ENCODE measurements at places on chromosomes 2 and 18.

DNA sequence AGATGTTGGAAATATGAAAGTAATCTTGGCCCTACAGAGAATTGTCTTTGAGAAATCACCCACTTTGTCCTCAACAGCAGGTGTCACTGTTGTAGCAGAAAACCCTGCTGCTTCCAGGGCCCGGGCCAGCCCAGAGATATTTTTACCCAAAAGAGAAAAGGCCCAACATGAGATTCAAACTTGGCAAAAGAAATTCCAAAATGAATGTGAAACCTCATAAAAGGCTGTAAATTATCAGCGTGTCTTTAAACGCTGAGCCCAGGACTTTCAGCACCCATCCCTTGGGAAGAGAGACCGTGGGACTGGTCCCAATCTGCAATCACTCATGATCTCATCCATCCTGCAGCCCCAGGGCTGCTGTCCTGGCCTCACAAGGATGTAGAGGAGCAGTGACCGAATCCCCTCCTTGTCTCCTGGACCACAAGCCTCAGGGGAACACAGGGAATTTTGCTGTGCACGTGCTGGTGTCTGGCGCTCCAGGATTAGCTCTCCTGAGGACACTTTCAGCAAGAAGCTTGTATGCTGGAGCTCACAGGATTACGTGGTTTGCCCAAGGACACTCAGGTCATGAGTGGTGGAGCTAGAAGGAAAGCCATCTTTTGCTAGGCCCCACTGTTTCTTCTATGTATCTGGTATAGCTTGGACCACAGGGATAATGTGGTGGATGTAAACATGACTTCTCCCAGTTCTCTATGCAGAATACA, 202.1 kb downstream of the RNF144A start:
- no peak for DNase-seq

DNA sequence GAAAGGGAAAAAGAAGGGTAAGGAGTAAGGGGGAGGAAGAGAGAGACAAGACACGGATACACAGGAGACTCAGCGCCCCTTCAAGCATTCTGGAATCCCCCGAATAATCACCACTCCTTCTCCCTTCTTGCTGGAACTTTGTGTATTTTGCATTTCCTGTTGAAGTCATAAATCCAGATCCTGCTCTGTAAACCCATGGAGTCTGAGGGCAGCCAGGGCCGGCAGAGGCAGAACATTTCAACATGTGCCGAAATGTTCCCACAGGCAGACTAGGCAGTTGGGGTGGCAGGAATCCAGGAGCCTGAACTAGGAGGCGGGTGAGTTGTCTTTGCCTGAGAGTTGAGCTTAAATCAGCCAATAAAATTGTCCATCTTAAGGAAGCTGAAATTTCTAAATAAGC, 193.1 kb downstream of the SH3RF3 start:
- DNase-seq: no peak

- DNase-seq: no peak
Observed at GRCh38 chr2:73901143-73901542, 8.3 kb downstream of the ACTG2 start.

- no peak for DNase-seq
Observed at GRCh38 chr18:50432915-50433314, 58.1 kb downstream of the SKA1 start.

DNA sequence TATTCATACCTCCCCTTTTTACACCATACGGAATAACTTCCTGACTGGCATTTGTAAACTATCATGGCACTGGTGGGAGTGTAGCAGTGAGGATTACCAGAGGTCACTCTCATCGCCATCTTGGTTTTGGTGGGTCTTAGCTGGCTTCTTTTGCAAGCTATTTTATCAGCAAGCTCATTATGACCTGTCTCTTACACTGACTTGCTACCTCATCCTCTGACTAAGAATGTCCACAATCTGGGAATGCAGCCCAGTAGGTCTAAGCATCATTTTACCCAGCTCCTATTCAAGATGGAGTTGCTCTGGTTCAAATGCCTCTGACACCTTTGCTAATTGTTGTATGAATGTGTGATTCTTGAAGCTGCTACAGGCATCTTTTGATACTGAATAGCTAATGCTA, 950.8 kb upstream of the SLC39A10 start:
- no peak for DNase-seq

GRCh38 chr18:61824733-61825363, 68.0 kb downstream of the RNF152 start:
- no peak for DNase-seq

GRCh38 chr2:147382322-147382948, 462.4 kb upstream of the ACVR2A start:
- DNase-seq: peak; percentile 90

- DNase-seq: no peak
Observed at GRCh38 chr2:9310377-9310776, 103.8 kb downstream of the ASAP2 start.

GRCh38 chr18:58776084-58776483, 88.6 kb upstream of the ZNF532 start:
- DNase-seq: no peak

- DNase-seq: no peak
Observed at GRCh38 chr2:21361384-21361783, 237.6 kb downstream of the TDRD15 start.

- peak; percentile 71 for DNase-seq
Observed at GRCh38 chr2:166334805-166335204, 40.9 kb downstream of the SCN9A start.

DNA sequence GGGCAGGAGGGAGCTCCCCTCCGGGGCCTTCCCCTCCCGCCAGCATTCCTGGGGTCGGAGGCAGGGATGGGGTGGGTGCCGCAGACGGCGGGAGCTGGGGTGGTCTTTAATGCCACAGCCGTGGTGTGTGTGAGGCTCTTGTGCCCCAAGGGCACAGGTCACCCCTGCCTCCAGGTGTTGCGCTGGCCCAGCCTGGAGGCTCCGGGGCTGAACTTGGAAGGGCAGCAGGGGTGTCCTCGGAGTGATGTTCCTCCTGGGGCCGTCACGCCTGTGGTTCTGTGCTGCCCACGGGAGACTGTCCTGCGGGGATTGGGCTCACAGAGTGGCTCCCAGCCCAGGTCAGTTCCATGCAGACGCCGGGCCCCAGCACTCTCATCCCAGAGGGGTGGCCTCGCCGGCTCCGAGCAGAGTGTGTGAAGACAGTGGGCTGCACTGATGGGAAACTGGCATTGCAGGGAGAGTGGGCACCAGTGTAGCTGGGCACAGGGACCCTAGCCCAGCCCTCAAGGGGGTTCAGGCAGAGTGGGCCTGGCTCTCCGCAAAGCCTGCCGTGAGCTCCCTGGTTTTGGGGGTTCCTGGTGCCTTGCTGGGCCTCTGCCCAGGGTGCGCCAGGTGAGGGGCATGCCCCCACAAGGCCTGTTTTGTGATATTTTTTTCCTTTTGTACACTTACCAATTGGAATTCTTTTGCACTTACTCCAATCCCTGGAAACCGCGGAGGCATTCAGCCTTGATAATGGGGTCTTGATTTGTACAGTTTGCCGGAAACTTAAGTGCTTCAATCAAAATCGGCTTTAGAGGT, 56.7 kb downstream of the NFATC1 start:
- DNase-seq: no peak

DNA sequence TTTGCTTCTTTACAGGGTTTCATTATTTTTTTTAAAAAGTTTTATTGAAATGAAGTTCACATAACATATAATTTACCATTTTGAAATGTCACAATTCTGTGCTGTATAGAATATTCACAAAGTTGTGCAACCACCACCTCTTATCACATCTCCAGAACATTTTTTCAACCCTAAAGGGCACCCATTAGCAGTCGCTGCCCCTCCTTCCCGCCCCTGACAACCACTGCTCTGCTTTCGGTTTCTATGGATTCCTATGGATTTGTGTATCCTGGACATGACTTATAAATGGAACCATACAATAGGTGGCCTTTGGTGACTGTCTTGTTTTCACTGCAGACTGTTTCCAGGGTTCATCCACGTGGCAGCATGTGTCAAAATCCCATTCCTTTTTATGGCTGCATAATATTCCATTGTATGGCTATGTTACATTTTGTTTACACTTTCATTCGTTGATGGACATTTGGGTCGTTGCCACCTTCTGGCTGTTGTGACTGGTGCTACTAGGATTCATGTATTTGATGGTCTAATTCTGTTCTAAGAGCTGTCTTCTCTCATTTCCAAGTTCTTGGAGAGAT, 52.6 kb downstream of the SH3BP4 start:
- DNase-seq: no peak

DNA sequence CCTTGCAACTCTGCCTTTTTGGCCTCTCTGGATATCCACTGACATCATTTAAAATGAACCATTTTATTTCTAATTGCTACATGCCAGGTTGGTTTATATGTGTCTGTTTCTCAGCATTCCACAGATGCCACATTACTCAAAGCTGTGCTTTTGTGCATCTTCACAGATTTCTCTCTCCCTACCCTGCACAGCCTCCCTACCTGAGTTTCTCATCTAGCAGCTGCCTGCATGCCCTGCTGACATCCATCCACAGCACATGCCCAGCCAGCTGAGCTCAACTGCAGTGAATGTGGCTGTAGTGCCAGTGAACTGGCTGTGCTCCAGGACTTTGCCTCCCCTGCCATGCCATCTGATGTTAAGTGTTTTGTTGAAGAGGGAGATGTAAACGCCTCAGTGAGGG, 44.5 kb downstream of the PKP4 start:
- peak; percentile 80 for DNase-seq

- no peak for DNase-seq
Observed at GRCh38 chr2:238710032-238710735, 137.7 kb upstream of the TWIST2 start.

DNA sequence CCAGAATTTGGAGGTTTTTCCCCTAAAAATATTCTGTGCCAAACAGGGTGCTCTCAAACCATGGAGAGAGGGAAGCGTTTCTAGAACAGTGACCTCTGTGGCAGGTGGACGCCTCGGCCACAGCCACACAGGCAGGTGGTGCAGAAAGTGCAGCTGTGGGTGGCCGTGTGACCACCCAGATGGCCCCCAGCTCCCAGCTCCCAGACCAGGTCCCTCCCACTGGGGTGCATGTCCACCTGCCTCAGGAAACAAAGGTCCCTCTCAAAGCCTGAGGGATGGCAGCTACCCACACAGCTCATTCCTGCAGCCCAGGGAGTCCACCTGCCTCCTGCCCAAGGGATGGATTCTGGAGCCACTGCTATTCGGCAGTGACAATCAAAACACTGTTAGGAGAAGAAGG, 74.5 kb upstream of the PXDN start:
- DNase-seq: no peak

- no peak for DNase-seq
Observed at GRCh38 chr2:195447323-195447975, 209.6 kb upstream of the SLC39A10 start.

DNA sequence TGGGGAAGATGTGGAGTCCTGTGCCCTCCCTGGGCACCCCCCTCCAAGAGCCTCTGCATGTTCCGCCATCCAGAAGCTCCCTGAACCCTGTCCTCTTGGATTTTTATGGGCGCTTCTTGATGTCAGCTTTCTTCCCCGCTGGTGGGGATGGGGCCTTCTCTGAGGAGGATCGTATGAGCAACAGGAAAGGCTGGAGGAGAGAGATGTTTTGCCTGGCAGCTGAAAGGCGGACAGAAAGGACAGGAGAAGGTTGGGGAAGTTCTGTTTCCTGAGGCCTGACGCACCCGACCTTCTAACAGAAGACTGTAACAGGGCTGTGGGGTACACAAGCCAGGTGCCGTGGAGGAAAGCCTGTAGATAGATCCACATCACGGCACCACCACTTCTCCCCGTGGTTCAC, 238.8 kb downstream of the LDLRAD4 start:
- no peak for DNase-seq

GRCh38 chr2:36734304-36734703, 37.8 kb downstream of the VIT start:
- no peak for DNase-seq

DNA sequence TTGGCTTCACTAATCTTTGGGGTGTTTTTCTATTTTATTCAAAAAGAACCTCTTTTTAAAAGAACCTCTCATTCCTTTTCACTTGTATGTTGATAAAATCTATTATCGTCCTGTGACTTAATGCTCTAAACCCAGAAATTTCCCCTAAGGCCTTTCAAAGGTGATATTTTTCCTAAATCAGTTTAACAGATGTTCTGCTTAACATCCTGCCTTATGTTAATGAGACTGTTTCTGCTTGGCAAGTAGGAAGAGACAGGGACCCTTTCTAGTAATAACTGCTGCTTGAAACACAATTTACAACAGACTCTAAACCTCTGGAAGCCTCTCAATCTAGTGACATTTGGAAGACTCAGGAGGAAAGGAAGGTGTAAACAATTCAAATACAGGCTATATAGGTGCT, 128.8 kb downstream of the KCNJ3 start:
- no peak for DNase-seq

- DNase-seq: no peak
Observed at GRCh38 chr2:101400506-101401325, 13.4 kb upstream of the CREG2 start.

DNA sequence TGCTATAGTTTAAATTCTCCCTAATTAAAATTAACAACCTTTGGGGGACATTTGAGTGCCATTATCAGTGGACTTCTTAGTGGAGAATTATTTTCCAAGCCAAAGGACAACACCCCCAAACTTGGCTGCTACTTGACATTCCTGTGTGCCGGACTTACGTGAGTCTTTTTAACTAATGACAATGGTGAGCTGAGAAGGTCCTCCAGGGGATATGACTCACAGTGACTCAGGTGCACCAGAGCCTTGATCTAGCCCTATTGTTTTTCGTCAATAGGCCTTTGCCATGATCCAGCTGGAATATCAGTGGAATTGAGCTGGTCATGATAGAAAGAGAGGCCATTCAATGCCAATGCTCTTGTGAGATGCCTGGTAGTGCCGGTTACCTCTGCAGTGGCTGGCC, 118.1 kb upstream of the CXCR4 start:
- DNase-seq: no peak

- DNase-seq: no peak
Observed at GRCh38 chr18:48784656-48785055, 166.1 kb downstream of the SMAD7 start.

- no peak for DNase-seq
Observed at GRCh38 chr18:48842259-48843061, 108.3 kb downstream of the SMAD7 start.

DNA sequence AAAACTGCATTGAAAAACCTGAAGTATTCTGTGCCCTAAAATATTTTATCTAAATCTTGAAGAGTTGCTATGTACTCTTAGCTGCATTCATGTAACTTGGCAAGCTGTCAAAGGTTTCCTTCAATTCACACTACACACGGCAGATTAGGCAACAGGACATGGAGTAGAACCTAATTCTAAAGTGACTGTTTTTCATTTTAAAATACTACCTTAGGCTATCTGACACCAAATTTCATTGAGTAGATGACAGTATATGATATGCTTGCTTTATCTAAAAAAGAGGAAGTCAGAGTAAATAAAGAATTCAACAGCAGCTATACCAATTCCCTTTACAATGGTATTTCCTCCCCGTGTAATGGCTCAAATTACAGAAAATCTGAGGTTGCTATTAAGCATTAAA, 45.4 kb downstream of the EXOC6B start:
- no peak for DNase-seq

- no peak for DNase-seq
Observed at GRCh38 chr2:33419581-33420200, 56.8 kb upstream of the RASGRP3 start.

GRCh38 chr2:157792335-157793052, 83.6 kb downstream of the ACVR1 start:
- DNase-seq: no peak

GRCh38 chr2:139940686-139941085, 1160.5 kb upstream of the NXPH2 start:
- no peak for DNase-seq

Measured in NCI-H1105 (cell line).